ENCODE measurements at places on chromosomes 12 and 14. TPM values are rescaled to one million over a fixed set of nuclear protein-coding genes. Genes with fewer than 3 reads are reported as not detected.

Gene MGP
- 0.60 TPM for total RNA-seq

Gene MIS18BP1
- total RNA-seq, result 57.2 TPM

Gene TMEM63C
- 0.48 TPM for total RNA-seq

Gene LTBP2
- total RNA-seq, result 0.28 TPM

DNA sequence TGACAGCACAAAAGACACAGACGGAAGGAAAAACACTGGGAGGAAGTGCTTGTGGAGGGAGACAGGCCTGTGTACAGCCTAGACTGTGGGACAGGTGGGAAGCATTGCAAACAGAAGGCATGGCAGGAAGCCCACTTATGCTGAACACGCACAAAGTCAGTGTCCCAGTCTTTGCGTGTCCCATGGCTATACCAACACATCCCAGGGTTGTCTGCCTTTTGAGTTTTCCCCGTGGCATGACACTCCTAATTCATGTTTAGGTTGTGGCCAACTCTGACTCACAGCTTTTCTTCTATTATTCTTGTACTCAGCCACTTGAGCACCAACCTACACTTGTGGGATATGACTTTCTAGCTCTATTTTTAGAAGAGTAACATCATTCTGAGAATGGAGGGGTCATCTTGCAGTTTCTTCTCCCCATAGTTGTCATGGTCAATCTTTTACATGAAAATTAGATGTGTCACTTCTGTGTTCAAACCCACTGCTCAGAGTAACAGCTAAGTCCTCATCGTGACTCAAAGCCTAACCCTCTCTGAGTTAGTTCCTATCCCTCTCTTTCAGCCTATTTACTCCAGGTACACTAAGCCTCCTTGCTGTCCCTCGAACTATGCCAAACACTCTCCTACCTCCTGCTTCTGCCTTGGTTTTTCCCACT is 27.5 kb upstream of the JPH4 start:
- no peak for DNase-seq

DNA sequence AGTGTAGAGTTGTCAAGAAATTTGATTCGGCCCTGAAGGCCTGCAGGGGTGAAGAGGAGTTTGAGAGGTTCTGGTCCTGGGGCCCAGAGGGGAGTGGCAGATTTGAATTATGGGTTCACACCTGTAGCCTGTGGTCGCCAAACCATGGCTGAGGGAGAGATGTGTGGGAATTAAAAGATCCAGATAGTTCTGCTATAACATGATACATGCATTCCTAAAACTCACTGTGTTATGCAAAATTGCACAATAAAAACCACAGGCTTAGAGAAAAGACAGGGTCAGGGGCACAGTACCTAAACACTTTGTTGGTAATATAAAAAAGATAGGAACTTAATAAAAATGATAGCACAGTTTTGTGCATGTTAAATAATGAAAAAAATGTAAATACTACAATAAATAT is 106.2 kb downstream of the TMEM30B start:
- DNase-seq, result no peak

GRCh38 chr12:130799051-130799450 is 40.0 kb downstream of the STX2 start:
- DNase-seq, result no peak

DNA sequence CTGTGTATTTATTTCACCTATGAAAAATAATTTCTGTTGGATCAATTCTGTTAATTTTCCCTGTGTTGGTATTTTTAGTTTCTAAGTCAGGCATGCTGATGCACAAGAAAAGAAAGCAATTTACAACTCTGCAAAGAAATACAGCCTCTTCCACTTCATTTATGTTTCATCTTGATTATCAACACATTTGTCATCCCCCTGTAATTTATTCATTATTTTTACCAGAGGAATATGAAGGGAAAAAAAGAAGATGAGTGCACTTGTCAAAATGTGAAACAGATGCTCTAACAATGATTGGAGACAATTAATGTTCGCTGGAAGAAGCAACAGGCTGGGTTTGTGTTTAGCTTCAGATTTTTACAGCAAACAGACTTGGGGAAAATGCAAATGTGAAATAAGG is 958.5 kb upstream of the SEL1L start:
- DNase-seq, result no peak

DNA sequence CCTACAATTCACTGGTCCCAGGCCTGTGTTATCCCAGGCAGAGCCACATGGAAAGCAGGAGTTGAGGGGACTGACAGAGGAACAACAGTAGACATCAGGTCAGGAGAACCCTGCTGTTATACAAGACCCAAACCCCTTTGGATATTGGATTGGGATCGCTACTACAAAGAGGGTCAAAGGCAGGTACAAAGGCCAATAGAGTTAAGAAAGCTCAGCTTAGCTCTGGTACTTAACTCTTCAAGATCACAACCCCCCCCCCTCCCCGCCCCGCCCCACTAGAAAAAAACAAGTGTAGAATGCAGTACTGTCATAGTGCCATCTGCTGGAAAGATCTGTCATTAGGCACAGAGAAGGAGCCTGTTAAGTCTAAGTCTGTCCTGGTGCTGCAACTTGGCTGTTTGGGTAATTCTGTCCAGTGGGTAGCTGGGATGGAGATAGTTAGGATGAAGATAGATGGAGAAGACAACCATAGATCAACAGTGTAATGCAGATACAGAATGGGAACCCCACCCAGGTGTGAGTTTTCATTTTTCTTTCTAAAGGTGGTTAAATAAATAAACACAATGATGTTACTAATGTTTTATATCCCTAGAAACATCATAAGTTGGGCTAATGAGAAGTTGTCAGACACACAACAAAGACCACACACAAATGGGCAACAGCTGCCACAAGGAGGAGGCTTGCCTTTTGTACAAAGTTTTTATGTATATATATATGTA is 17.2 kb downstream of the REM2 start:
- DNase-seq, result no peak

GRCh38 chr12:27549236-27549800 is 25.3 kb downstream of the PPFIBP1 start:
- DNase-seq, result no peak

- DNase-seq, result no peak
These were observed 87.0 kb downstream of the FRMD6 start for GRCh38 chr14:51738754-51739153.

DNA sequence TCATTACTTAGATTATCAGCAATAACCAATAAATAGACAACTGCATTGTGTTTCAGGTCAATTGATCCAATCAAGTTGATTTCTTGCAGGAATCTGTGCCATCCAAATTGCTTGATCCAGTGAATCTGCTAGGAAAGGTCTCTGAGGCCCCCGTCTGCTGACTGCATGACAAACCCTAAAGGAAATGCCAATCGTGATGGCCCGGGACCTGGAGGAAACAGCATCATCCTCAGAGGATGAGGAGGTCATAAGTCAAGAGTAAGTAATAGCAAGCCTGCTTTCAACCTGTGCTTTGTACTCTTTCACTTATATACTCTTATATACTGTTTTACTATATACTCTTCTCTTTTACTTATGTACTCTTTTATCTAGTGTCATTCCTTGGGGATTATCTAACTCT is 1.9 kb downstream of the TTLL5 start:
- DNase-seq, result no peak

- no peak for DNase-seq
These were observed 75.8 kb upstream of the HOXC13 start for GRCh38 chr12:53862831-53863230.

DNA sequence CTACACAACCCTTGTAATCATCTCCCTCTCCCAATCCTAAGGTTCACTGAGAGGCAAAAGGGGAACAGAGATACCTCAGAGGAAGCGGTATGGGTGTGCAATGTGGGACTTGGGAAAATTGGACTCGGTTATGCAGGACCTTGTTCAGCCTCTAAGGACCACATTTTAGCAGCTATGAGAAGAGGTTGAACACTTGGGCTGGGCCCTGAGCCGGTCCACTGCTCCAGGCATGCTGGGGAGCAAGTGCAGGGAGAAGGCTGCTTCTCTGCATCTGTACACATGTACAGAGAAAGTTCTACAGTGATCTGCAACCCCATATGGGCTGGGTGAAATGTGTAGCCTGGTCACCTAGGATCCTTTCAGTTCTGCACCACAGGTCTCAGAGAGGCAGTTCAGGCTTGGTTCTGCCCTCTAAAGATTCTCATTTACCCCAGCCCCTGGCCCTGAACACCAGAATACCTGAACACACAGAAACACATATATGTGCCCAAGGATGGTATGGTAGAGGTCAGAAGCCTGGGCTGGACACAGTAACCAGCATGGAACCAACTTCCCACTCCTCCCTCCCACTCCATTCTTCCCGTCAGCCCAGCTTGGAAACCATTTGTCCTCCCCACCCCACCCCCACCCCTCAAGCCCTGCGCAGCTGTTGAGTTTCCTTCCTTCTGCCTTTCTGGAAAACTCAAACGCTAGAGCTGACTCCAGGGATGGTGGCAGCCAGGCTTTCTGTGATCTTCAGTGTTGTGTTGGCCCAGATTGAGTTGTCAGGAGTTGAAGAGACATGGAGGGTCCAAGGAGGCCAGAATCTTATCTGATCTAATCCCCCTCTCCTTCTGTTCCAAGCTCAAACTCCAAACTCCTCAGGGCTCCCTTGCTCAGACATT is 10.4 kb downstream of the HOXC5 start:
- DNase-seq, result no peak

GRCh38 chr14:21219561-21220111 is 49.6 kb downstream of the HNRNPC start:
- DNase-seq, result no peak

- DNase-seq, result no peak
These were observed 19.4 kb upstream of the FIGNL2 start for GRCh38 chr12:51867796-51868428.

DNA sequence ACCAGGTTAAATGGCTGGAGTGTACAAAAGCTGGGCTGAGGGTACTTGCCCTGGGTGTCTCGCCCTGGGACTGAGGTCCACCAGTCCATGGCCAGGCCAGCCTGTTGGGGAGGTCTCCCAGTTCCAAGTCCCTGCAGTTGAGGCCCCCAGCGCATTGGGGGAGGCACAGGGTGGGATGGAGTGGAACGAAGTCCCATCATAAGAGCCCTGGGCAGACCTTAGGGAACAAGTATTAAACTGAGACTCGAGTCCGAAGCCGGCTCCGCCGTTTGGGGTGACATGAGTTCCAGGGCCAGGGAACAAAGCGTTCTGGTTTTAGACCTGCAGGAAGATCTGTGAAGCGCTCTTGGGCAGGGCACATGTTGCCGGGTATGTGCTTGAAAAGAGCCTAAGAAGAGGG is 84.7 kb downstream of the ALG10 start:
- no peak for DNase-seq

DNA sequence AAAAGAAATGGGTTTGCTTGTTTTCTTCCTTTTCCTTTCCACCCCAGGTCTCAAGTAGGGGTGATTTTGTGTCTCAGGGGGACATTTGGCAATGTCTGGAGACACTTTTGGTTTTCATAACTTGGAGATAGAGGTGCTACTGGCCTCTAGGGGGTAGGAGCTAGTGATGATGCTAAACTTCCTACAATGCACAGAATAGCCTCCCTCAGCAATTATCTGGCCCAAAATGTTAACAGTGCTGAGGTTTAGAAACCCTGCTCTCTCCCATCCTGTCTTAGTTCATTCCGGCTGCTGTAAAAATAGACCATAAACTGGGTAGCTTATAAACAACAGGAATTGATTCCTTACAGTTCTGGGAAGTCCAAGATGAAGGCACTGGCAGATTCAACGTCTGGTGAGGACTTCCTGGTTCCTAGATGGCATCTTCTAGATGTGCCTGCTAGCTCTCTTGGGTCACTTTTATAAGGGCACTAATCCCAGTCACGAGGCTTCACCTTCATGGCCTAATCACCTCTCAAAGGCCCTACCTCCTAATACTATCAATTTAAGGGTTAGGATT is 7.4 kb upstream of the GAS2L3 start:
- DNase-seq, result no peak

GRCh38 chr12:32522331-32523221 is 123.2 kb downstream of the FGD4 start:
- DNase-seq, result no peak

- no peak for DNase-seq
These were observed 11.3 kb downstream of the TSFM start for GRCh38 chr12:57793920-57794319.

DNA sequence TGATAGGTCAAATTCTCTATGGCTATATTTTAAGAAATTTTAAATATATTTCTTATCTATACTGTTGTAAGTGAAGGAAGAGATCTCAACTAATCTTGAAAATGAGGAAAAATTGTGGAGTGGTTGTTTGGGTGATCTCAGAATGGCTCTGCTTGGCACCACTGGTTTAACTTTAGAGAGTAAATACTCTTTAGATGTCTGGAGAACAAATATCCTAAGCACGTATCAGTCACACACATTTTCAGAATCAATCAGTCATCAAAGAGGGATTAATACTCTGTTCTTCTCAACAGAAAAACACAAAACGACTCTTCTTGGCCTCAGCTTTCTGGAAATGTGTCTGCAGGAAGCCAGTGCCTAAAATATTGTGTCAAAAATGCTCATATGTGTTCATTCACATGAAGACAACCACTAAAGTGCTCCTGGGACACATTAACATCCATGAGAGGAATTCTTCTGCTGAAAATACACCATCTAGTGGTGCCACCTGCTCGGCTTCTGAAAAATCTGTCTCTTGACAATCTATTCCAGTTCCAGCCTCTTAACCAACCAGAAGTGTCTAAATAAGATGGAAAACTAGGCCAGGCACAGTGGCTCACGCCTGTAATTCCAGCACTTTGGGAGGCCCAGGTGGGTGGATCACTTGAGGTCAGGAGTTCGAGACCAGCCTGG is 81.1 kb upstream of the CCDC198 start:
- no peak for DNase-seq

- DNase-seq, result no peak
These were observed 53.7 kb upstream of the GPATCH2L start for GRCh38 chr14:76098047-76098446.

GRCh38 chr12:131586269-131586668 is 124.6 kb upstream of the SFSWAP start:
- no peak for DNase-seq

DNA sequence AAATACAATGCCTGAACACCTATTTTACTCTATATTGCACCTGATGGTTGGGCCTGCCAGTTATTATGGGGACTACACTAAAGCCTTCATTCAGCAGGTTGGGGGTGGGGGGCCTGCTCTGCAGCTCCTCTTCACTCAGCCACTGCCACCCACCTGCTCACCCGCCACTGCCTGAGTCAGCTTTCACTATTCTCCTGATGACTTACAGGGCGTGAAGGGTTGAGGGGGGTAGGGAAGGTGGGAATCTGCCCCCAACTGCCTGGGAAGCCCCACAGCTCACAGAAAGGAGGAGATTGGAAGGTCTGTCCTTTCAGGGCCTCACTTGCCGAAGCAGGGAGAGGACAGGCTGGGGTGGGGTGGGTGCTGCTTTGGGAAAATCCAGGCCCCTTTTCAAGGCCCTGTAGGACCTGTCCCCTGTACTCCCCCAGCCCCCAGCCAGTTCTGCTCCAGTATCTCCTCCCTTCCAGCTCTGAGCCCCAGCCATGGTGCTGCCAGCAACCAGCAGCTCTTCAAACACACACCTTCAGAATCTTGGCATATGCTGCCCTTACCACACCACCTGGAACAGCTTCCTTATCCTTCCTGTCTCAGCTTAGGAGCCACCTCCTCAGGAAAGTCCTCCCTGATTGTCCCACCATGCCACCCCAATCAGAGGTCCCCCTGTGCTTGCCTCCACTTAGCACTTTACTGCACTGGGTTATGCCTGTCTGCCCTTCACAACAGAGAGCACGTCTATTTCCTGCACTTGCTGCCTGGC is 33.1 kb downstream of the IRF2BPL start:
- DNase-seq, result no peak

All from activated naive CD8-positive, alpha-beta T cell treated with anti-CD3 and anti-CD28 coated beads, Interleukin-2, amount 10 ng/mL, durations not matched to agents 7 days and 5 days (primary cell).